ENCODE measurements at places on chromosomes 5 and 9. TPM values are rescaled to one million over a fixed set of nuclear protein-coding genes. Genes with fewer than 3 reads are reported as not detected.

DNA sequence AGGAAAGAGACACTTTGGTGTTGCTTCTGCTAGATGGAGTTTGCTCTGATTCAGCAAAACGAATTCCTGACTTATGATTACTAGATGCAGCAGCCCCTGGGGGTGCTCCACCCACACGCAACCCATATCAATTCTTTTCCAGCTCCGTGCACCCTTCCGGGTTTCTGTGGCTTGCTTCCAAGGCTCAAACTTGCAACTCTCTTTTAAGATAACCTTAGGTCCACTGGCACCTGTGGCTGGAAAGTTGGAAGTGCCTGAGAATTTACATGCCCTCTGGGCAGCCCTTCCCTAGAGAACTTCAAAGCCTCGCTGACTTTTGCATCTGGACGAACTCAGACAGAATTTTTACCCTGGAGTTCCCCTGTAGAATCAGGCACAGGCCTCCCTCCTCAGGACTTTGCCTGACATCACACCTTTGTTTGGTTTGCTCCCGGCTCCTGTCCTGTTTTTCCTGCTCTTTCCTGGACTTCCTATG lies 224.9 kb downstream of the SNX18 start:
- no peaks in the 10 kb centered on the region for H3K36me3 ChIP-seq
- no peak overlapping the region for H3K27ac ChIP-seq
- DNase-seq, result no peak
- H3K27me3 ChIP-seq, result no peaks in the 10 kb centered on the region
- H3K4me3 ChIP-seq, result no peak overlapping the region

The C5orf24 gene
- 34.9 TPM for total RNA-seq

DNA sequence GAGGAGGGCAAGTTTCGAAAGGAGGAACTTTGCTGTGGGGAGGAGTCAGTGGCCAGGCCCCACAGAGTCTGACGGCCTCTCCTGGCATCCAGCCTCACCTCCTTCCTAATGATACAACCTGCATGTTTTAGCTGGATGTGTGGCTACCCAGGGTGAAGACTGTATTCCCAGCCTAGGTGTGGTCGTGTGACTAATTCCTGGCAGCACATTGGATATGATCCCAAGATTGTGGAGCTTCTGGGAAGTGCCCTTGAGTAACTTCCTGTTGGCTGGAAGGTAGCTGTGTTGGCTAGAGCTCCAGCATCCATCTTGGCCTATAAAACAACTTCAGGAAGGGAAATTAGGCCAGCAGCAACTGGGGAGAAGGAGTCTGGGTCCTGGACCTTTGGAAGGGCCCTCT lies 19.0 kb upstream of the LPCAT1 start:
- DNase-seq, result peak; percentile 81
- H3K36me3 ChIP-seq, result no peaks in the 10 kb centered on the region
- H3K4me1 ChIP-seq, result no peaks in the 10 kb centered on the region

The KIAA0825 gene
- total RNA-seq, result 4.3 TPM

- no peak overlapping the region for H3K4me3 ChIP-seq
- DNase-seq, result no peak
- H3K4me1 ChIP-seq, result no peaks in the 10 kb centered on the region
- no peaks in the 10 kb centered on the region for H3K36me3 ChIP-seq
Measured at GRCh38 chr5:169796731-169797130, 159.7 kb downstream of the DOCK2 start.

Measured in right atrium auricular region (tissue), 2 donors.